Fibroblast of skin of left biceps (primary cell): ENCODE measurements at places on chromosomes 2 and 18.

DNA sequence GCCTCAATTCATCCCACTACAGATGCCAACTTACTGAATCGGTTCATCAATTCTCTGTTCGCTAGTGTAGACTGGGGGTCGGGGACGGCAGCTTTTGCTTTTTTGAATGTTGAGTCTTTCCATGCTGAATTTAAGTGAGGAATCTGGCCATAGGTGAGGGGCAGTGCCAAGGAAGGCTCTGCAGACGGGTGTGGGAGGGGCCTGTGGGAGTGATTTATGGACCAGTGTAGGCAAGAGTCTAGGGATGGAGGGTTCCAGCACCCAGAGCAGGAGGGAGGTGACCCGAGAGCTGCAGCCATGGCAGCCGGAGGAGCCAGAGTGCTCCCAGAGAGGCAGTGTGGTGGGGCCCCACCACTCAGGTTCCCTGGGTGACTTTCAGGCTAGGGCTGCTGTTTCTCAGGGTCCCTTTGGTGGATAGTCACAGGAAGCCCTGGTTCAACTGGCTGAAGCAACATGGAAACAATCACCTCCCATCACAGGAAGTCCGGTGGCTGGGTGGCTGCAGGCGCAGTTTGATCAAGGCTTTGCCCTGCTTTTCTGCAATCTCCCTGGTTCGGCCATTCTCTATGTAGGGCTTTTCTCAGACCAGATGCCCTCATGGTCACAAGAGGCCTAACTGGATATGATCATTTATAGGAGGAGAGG is 16.9 kb upstream of the TEX44 start:
- no peak for DNase-seq

GRCh38 chr2:39422700-39423099 is 14.4 kb downstream of the MAP4K3 start:
- DNase-seq = no peak

- no peak for DNase-seq
These were observed 180.6 kb downstream of the CLIP4 start for GRCh38 chr2:29295845-29296244.

GRCh38 chr2:138577066-138577465 is 75.5 kb downstream of the SPOPL start:
- DNase-seq = no peak

- peak; percentile 70 for DNase-seq
These were observed 379.7 kb downstream of the PTPRM start for GRCh38 chr18:7946734-7947377.

GRCh38 chr2:235492850-235493344 is 946 bp upstream of the AGAP1 start:
- no peak for DNase-seq

GRCh38 chr2:28751956-28752630 is 463 bp downstream of the PPP1CB start:
- DNase-seq = no peak

GRCh38 chr18:1965016-1965415 is 606.3 kb downstream of the METTL4 start:
- no peak for DNase-seq

DNA sequence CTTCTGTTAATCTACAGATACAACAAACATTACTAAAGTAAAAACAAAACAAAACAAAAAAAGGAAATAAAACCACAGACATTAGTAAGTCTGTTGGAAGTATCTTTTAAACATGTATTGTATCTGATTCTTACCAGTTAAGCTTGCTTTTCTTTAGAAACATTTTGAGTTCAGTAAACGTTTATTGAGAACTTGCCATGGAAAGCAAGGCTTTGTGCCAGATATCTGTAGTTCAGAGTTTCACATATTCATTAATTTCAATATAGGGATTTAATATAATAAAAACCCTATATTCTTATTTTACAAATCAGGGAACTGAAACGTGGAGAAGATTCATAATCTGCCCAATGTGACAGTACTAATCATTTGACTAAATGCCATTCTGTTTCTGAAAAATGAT is 1101.0 kb upstream of the GYPC start:
- no peak for DNase-seq

GRCh38 chr18:50870138-50870845 is 8.6 kb upstream of the ME2 start:
- no peak for DNase-seq

- no peak for DNase-seq
These were observed 108.3 kb downstream of the CELF4 start for GRCh38 chr18:37457341-37457740.

- no peak for DNase-seq
These were observed 5.0 kb upstream of the DGKD start for GRCh38 chr2:233349005-233349998.

DNA sequence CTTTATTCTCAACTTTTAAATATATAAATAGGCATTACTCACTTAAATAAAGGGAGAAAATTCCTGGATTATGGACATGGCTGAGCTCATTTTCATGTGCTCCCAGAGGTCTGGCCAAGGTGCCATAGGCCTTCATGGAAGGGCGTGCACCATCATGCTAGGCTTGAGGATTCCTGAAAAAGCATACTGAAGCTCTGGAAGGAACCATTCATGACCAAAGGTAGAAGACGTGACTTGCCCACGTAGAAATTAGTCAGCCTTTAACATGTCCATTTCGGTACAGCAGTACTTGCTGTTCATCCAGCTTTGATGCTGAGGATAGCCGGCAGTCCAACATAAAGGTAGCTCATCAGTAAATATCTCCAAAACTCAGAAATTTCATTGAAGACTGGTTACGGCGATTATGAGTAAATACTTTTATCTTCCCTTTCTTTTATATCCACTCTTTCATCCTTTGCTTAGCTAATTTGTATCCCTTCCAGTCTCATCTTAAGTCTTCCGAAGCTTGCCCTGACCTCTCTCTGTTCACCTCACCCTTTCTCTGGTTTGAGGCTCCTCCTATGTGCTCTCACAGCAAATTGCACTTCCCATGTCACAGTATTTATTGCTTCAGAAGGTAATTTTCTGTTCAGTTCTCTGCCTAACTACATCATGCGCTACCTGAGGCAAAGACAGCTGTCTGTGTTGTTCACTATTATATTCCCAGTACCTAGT is 32.3 kb upstream of the ASNSD1 start:
- no peak for DNase-seq

GRCh38 chr2:206457188-206457634 is 13.9 kb downstream of the ADAM23 start:
- DNase-seq = no peak

DNA sequence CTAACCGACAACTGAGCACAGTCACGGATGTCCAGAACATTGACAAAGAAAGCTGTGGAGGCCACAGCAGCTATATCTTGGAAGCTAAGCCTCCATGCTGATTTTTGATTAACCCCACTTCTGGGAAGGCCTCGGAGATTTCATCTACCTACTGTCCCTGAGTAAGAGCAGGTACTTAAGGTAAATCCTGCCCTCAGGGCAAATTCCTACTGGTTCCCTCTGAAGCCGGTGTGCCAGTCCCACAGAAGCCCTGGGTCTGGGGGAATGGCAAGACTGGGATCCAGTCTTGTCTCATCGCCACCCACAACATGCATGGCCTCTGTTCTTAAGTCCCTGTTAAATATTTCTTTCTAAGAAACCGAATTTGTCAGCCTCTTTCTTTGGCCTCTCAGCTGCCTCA is 18.7 kb downstream of the PER2 start:
- DNase-seq = no peak

- no peak for DNase-seq
These were observed 854 bp downstream of the GPR155 start for GRCh38 chr2:174485788-174486562.

DNA sequence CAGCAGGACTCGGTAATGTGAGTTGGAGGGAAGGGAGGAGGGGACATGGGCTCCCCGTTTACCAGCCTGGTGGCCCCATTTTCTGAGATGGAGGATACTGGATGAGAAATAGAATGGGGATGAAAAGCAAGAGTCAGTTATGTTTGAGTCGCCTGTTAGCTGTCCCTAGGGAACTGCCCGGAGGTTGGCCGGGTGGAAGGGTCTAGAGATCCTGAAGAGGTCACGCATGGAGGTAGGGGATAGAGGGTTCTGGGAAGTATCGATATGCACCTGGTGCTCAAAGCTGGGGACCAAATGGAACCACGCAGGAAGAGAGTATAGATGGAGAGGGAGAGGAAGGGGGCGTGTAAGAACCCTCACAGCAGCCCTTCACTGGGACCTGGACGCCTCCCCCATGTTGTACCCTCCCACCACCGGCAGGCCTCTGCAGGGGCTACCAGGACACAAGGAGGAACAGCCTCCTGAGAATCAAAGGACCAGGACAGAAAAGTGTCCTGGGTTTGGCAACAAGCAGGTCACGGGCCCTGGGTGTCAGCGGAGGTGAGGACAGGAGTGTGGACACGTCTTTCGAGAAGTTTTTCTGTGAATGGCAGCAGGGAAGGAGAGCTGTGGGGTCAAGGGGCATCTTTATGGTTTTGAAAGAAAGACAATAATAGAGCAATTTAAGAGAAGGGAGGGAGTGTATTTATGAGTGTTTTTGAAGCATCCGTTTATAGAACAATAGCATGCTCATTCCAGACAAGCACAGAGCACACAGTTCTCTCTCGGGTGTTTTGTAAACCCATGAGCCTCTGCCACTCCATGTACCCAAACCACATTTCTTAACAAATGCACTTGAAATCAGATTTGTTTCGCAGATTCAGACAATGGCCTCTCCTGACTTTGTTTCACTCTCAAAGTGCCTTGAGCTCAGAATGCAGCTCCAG is 132.2 kb downstream of the SMAD7 start:
- no peak for DNase-seq

DNA sequence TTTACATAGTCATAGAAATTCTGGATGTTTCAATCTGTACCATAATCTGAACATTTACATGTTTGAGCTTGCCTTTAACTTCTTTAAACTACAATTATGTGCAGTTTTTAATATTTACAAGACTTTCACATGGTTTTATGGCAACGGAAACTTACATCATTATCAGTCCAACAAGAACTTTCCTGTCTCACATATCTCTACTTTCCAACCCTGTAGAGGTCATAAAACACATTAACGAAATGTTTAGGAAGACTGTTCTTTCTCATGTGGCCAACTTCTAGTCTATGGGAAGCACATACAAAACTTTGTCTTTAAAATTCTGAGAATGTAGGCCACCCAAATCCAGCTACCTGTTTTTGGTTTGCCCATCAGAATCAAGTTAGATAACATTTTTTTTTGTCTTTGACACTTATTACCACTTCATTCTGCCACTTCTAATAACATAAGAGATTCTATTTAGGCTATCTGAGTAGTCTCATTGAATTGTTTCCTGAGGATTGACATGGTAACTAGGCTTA is 693.2 kb downstream of the KCNJ3 start:
- DNase-seq = no peak

DNA sequence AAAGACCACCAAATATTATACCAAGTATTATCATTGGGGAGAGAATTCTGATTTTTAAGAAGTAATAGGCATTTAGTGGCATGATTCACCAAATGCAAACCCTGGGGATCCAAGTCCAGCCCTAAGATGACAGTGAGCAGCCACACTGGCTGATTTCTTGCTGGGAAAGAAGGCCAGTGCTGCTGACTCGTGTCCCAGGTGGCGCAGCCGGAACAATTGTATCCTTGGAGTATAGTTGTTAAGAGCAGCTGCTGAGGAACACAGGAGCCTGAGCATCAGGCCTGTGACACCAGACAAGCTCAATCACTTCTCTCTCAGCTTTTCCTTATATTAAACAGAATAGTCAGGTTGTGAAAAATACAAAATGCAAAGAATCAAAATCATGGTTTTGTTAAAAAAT is 48.4 kb downstream of the LRP1B start:
- no peak for DNase-seq

GRCh38 chr2:86298411-86299390 is 38.7 kb downstream of the REEP1 start:
- no peak for DNase-seq

- no peak for DNase-seq
These were observed 32.1 kb upstream of the RHOB start for GRCh38 chr2:20414806-20415205.

- no peak for DNase-seq
These were observed 46.0 kb downstream of the MRPS5 start for GRCh38 chr2:95075440-95076132.

DNA sequence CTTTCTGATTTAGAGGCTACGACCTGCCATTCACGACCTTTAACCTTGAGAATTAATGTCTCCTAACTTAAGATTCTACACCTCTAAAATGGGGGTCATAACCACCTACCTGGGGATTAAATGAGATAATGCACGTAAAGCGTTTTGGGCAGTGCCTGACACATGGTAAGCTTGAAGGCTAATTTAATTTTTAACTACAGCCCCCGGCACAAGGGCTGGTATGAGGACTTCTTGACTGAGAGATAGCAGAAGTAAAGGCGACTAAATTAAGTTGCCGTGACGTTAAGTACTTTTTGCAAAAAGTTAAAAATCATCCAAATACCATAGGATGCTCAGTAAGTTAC is 549 bp downstream of the MRPL35 start:
- no peak for DNase-seq

- no peak for DNase-seq
These were observed 291.1 kb downstream of the MTX2 start for GRCh38 chr2:176560296-176560695.
